ENCODE measurements at places on chromosomes 13 and 19.

GRCh38 chr13:47890146-47890814 lies 110.8 kb downstream of the SUCLA2 start:
- no peak for DNase-seq

- peak; percentile 40 for DNase-seq
Measured at GRCh38 chr19:4633140-4633967, 6.0 kb upstream of the TNFAIP8L1 start.

GRCh38 chr19:32405431-32406160 lies at the start of gene DPY19L3:
Gene DPY19L3, plus strand, starts transcription at chr19:32405770. Its CDS starts 2,484 bp downstream, at chr19:32408254.
- peak; percentile 55 for DNase-seq

GRCh38 chr13:38602266-38602665 lies 84.6 kb upstream of the FREM2 start:
- DNase-seq: no peak

DNA sequence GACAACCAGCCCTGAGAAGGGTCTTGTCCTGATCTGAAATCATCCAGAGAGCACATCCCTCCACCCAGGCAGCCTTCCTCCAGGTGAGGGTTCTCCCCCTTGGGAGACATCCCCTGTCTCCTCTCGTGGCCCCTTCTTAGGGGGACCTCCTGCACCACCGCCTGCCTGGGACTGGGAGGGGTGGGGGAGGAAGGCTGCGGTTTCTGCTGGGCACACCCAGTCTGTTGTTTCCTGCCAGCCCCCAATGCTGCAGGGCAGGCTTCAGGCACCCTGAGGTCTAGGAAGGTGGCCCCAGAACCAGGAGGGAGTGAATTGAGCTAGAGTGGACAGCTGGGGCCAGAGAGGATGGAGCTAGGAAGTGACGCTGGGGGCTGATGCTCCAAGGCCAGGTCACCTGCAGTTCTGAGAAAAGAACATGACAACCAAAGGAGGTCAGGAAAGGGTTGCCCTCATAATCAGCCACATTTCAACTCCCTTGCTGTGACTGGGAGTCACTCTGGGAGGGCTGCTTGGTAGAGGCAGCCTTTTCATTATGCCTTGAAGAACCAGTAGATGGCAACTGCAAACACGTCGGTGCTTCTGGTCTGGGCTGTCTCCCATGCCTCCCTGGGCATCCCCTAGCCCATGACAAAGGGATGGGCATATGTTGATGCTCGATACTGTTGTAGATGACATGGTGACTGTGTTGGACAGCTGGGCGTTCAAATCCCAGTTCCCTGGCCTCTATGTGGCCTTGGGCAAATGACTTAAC lies 1.4 kb downstream of the ARHGEF18 start:
- no peak for DNase-seq

DNA sequence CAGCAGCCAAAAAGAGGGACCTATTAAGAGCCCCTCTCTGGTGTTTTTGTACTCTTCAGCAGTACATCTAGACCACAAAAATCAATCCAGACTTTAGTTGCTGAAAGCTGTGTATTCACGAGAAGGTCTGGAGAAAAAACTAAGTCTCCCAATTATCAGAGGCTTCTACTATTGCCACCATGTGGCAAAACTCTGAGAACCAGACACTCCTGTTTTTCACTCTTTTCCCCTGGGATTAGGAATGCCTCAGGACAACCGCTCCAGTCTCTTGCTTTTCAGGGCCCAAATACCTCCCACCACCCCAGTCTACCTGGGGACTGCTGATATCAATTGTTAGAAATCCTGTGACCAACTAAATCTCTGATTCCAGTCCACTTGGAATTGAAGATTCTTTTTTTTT lies 30.1 kb upstream of the OBI1 start:
- no peak for DNase-seq

GRCh38 chr13:88112526-88112925 lies 441.4 kb downstream of the SLITRK5 start:
- no peak for DNase-seq

DNA sequence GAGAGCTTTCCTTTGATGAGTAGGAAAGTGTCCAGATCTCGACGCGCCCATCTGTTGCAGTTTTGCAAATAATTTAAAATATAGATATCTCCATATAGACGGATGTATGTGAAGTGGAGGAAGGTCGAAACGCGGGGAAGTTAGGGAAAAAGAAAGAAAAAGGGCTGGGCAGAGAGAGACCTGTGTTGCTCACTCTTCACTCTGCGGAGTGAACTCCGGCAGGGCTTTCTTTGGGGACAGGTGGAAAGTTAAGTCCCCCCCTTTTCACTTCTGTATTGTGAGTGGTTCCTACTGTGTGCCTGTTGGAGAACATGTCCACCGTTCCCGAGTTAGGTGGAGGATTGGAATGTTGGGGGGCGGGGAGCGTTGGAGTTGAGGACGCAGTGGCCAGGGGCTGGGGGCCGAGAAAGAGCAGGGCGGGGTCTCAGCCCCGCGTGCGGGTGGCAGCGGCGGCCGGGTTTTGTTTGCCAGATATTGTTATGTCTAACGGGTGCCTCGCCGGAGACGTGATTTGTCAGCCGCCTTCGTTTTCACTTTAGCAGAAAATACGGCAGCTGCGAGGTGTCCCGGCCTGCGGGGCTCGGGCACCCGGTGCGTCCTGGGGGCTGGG lies 145.1 kb upstream of the ZNF536 start:
- DNase-seq: no peak

DNA sequence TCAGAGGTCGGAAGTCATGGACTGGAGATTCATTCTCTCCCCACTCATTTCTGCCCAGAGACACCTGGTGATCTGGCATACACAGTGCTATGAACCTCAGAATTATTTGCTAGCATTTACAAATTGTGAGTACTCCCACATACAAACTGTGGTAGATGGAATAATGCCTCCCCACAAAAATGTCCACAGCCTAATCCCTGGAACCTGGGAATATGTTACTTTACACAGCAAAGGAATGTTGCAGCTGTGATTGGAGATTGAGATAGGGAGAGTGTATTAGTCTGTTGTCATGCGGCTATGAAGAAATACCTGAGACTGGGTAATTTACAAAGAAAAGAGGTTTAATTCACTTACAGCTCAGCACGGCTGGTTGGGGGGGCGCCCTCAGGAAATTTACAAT lies 3.1 kb upstream of the UQCRFS1 start:
- no peak for DNase-seq

DNA sequence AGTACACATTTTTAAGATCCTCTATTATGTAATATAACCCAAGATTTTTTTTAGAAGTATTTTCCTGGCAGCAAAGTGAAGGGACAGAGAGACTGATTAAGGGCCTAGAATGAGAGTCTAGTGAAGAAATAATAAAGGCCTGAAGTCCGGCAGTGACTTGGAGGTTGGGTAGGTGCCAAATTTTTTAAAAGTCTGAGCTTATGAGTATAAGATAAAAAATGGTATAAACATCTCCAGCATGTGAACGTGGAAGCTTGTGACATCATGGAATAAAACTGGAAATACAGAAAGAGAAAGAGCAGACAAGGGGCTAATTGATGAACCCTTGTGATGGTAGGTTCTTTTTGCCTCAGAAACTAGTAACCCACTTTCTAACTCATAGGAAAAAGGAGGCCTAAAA lies 174.6 kb downstream of the SUCLA2 start:
- DNase-seq: no peak

- no peak for DNase-seq
Measured at GRCh38 chr13:75432045-75432444, 49.9 kb downstream of the TBC1D4 start.
